Osteocyte (in vitro differentiated cells): ENCODE measurements at places on chromosomes 11 and 22. TPM values are rescaled to one million over a fixed set of nuclear protein-coding genes. Genes with fewer than 3 reads are reported as not detected.

Gene APOBEC3A
- total RNA-seq = not detected in 2 replicates

Gene PCNX3
- 47.7 and 49.8 TPM in 2 replicates for total RNA-seq

Gene CDC42BPG
- 0.68 and 1.7 TPM in 2 replicates for total RNA-seq

DNA sequence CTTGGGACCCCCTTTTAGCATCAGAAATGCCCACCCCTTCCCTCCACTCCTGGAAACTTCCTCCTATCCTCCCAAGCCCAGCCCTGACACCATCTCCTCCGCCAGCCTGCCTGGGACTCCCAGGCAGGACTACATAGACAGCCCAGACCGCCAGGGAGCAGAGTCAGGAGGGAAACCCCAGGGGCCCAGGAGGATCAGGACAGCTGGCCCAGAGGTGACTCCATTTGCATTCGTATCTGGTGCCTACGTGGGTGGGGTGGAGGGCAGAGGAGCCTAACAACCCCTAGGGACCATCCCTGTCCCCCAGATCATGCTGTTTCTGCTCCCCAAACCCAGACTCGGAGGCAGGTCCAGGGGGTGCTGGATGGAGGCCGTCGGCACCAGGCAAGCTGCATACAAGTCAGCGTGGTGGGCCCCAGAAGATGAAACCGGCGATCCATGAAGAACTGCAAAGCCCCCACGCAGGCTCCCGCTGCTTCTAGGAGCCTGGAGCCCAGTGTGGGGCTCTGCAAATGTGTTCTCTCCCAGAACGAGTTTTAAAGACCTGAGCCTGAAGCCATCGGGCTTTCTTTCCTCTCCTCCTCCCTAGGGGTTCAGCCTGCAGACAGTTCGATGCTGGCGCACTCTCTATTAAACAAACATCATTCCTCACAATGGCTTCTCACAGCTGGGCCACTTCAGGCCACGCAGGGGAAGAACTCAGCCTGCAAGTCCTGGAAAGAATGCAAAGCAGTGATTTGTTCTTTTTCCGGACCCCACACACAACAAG is 1506.8 kb downstream of the BRD1 start:
- no peak for DNase-seq

- DNase-seq = no peak
These were observed 74.2 kb downstream of the KIRREL3 start for GRCh38 chr11:126926376-126926791.

- no peak for DNase-seq
These were observed 177.9 kb downstream of the ETS1 start for GRCh38 chr11:128409476-128409875.

GRCh38 chr11:63380130-63380529 is 10.5 kb downstream of the SLC22A9 start:
- DNase-seq = no peak

DNA sequence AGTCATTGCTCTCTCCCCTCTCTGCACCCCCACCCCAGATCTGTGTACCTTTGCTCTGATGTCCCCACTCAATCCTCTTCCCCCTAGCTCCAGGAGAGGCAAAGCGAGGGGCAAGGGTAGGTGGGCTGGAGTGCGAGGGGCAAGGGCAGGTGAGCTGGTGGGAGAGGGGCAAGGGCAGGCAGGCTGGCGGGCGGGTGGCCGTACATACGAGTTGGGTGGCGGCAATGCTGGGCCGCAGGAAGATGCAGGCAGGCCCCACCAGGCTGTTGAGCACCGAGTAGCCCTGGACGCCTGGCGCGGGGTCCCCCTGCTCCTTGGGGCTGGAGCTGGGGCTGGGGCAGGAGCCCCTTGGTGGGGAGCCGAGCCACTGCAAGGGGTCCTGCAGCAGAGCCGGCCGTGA is 908 bp downstream of the CABP2 start:
- DNase-seq = no peak

GRCh38 chr11:95229993-95230809 is 801 bp downstream of the SESN3 start:
- no peak for DNase-seq

DNA sequence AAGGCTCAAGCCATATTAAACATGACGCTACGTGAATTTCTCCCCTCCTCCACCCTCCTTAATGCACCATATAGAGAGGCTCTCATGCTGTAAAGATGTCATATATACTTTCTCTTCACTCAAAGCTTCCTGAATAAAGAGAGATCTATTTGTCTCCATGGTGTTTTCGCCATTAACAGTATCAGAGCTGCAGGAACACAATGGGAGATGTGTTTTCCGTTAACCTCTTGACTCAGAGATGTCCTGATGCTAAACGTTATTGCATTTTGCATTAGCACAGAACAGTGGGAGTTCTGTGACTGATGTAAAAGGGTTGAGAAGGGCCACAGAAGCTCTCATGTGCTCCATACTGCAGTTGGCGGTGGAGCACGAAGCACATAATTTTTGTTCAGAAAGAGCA is 25.7 kb upstream of the BLID start:
- no peak for DNase-seq

GRCh38 chr22:46896166-46896565 is 133.7 kb downstream of the TBC1D22A start:
- no peak for DNase-seq

- no peak for DNase-seq
These were observed 76.6 kb upstream of the RASSF10 start for GRCh38 chr11:12932485-12932884.
